NCI-H1436 (cell line): ENCODE measurements at places on chromosomes 4 and X.

DNA sequence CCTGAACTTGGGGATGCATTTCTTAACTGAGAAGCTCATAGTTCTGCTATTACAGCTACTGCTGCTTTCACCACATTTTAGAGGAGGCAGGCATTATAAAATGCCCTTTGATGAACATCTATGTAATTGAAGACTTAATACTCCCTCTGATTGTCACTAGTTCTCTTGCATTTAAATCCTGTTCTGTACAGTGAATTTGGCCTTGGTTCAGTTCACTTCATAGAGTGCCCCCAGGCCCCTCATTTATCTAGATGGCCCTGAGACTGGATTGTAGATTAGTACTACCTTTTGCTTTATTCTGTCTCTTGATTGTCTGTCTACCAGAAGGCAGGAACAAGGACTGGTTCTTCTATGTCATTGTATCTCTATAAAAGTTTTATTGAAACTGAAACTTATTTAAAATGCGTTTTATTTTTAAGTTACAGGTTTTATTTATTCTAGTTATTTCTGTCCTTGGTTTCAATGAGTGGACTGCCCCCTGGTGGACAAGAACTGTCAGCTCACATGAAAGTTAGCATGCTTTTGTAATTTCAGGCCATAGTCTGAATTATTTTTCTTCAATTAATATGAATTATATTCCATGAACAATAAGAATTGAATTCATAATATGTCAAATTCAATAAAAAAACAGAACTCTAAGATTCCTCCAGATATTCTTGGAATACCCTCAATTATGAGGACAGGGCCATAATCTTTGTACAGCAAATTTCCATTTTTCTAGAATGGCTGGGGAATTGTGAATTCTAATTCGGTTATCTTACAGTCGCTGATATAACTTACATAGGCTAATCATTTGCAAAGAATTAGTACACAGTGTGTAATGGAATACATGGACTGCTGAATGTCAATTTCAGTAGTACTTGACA is 47.2 kb upstream of the TMEM33 start:
- DNase-seq: no peak

GRCh38 chr4:140281828-140282552 is 91.5 kb upstream of the SCOC start:
- DNase-seq: peak; percentile 23

DNA sequence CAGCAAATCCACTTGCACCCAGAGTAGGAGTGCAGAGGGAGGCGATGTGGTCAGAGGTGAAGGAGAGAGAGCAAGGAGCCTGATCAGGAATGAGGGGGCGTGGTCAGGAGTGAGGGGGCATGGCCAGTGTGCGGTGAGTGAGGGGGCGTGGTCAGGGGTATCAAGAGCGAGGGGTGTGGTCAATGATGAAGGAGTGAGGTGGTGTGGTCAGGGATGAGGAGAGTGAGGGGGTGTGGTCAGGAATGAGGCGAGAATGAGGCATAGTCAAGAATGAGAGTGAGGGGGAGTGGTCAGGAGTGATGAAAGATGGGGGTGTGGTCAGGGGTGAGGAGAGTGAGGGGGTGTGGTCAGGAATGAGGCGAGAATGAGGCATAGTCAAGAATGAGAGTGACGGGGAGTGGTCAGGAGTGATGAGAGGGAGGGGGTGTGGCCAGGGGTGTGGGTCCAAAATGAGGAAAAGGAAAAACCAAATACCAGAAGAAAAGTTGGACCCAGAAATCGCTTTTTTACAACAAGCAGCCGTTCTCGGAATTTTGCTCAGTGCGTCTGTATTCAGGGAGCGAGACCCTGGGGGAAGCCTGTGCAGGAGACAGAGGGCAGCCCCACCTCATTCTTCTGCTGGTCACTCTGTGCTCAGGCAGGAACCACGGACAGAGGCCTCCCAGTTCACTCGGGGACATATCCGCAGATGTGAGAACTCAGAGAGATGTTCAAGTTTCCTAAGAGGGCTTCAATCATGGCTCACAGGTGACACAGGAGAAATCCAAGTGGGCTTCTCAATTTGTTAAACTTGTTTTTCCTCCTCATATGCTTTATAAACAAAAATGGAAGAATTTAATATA is 47.5 kb downstream of the MAGEA1 start:
- DNase-seq: no peak

GRCh38 chr4:186920483-186920882 is 196.8 kb upstream of the FAT1 start:
- DNase-seq: no peak

DNA sequence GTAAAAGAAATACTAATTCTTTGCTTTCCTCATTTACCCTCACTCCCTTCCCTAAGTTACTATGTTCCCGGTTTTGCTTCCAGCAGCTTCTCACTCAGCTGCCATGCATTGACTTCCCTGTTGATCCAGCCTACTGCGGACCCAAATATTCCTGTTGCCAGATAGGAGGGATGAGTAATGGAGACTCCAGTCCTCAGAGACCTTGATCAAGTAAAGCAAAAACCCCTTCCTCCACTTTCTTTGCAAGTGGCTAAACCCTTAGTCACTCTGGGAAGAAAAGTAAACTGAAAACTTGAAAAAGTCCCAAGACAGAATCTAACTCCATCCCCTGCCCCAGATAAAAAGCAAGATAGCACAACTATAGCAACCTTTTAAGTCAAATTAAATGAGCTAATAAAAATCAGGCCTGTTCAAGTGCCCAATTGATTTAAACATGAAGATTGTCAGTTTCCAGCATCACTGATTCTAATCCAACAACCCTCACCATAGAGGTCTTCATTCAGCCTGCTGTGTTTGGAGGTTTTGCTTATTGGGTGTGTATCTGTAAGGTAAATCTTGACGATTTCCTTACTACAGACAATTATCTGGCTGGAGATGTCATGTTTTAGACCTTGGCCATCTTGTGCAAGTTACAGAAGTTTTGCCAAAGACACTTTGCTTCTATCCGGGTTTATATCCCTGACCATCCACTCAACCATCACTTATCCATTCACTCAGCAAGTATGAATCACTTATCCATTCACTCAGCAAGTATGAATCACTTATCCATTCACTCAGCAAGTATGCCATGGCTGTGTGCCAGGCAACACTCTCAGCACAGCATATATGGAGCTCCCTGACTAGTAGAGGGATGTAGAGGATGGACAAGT is 17.6 kb downstream of the FGFBP1 start:
- no peak for DNase-seq

DNA sequence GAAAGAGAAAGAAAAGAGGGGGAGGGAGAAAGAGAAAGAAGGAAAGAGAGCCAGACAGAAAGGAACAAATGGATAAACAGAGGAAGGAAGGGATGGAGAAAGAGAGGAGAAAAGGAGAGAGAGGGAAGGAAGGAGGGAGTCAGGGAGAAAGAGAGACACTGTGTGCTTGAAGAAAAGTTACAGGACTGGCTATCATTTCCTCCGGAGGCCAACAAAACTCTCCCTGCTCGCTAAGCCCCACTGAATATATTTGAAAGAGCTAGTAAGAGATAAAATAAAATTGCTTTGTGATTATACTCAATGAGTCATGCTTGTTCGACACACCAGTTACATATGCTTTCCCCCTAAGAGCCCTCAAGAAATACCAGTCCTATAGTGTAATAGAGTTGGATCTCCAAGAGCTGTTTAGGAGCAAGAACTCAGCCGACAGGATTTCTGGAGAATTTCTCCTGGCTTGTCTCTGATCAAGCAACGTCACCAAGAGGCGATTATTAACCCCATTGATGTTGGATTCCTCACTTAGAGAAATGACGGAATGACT is 102.2 kb downstream of the MXRA5 start:
- no peak for DNase-seq

GRCh38 chr4:89314291-89314690 is 6.7 kb upstream of the GPRIN3 start:
- DNase-seq: no peak

GRCh38 chr4:168380290-168380689 is 61.7 kb upstream of the DDX60 start:
- no peak for DNase-seq
